Activated CD8-positive, alpha-beta T cell treated with anti-CD3 and anti-CD28 coated beads, Interleukin-2, amount 10 ng/mL, durations not matched to agents 7 days and 5 days (primary cell): ENCODE measurements at places on chromosomes 7 and 10. TPM values are rescaled to one million over a fixed set of nuclear protein-coding genes. Genes with fewer than 3 reads are reported as not detected.

DNA sequence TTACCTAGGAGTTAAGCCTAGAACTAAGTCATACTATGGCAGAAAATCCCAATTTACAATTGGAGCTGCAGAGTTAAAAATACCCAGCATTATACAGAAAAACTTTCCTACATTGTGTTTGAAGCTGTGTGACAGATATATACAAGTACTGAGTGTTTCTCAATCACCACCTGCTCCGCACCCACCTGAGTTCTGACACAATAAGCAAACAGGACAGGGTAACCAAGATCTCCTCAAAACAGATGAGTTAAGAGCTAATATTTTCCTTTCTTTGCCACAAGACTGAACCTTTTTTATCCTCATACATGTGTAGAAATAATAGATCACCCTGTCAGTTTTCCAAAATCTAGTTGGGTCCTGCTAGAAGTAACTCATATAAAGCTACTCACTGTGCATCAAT, 186.3 kb downstream of the DOCK4 start:
- H3K36me3 ChIP-seq, result no peaks in the 10 kb centered on the region
- H3K4me3 ChIP-seq, result no peak overlapping the region
- H3K27me3 ChIP-seq, result no peaks in the 10 kb centered on the region
- no peak overlapping the region for H3K27ac ChIP-seq
- H3K4me1 ChIP-seq, result no peaks in the 10 kb centered on the region

GRCh38 chr10:97499561-97500296, 1.0 kb downstream of the UBTD1 start:
- no peak for DNase-seq
- H3K4me3 ChIP-seq, result peak overlapping the region; percentile 32
- peaks cover 31% of the 10 kb centered on the region for H3K4me1 ChIP-seq
- H3K27ac ChIP-seq, result no peak overlapping the region

DNA sequence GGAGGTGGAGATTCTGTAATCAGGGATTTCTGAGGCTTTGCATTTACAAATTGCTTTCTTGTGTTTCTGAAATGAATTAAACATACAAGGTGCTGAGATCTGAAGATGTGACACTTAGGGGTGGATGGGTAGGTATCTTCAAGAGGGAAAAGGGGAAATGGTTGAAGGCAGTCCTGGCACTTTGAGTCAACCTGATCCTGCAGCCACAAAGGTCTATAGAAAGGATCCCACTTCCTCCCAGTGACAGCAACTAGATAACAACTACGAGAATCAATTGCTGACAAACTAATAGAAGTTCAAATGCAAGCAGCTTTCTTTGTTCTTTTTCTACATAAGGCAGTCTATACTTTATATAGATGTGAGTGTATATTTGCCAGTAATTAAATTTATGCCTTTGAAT, 553.3 kb downstream of the MDFIC start:
- H3K27me3 ChIP-seq, result peaks cover 18% of the 10 kb centered on the region
- H3K27ac ChIP-seq, result no peak overlapping the region
- DNase-seq, result no peak
- H3K36me3 ChIP-seq, result no peaks in the 10 kb centered on the region

Gene GLI3
- total RNA-seq, result not detected
